ENCODE measurements at places on chromosomes 3 and 15.
A peak's percentile ranks its signal among the peaks of the same experiment; 100 is the strongest.

GRCh38 chr3:191003742-191004141 is 141.2 kb upstream of the GMNC start:
- no peak for DNase-seq

DNA sequence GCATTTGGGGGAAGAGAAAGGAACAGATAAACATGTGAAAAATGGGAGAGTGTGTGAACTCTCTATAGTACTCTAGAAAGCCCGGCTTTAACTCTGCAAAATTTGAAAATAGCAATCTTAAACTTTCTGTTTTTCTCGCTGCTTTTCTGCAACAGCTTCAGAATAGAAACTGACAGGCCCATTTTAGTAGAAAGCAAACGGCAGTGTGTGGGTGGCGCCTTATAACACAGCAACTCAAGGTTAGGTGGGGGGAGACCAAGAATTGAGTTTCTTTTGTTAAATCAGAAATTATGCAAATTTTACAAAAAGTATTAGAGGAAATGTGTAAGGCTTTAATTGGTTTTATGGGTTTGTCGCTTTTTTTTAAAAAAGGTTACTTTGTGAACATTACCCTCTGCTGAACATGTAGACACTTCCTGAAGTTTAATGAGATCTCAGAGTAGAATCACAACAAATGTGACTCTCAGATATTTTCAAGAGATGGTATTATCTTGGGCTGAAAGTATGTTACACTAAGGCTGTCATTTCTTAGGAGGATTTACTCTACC is 107.0 kb downstream of the PTPRG start:
- no peak for DNase-seq

- no peak for DNase-seq
Measured at GRCh38 chr3:111861391-111861790, 2.3 kb downstream of the PHLDB2 start.

DNA sequence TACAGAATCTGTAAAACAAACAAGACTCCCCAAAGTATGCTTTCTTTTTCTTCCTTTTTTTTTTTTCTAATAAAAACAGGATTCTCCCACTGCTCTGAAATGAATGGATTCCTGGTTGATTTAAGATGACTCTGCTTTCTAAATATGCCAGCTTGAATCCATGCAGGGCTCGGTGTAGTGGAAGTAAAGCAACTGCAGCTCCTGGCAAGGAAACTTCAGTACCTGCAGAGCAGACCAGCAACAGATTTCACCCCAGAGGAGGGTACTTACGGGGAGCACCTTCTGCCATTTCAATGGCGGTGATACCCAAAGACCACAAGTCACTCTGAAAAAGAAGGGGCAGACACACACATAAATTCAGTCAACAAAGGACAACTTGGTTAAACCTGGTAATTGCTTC is 150.5 kb upstream of the SLC2A2 start:
- no peak for DNase-seq

GRCh38 chr3:155354658-155355057 is 61.2 kb upstream of the STRIT1 start:
- no peak for DNase-seq

GRCh38 chr3:171049861-171050444 is 23.4 kb upstream of the SLC2A2 start:
- peak; percentile 75 for DNase-seq

GRCh38 chr15:51751697-51752683 is 593 bp downstream of the TMOD2 start:
- no peak for DNase-seq

GRCh38 chr15:90294601-90295269 is 29.3 kb downstream of the NGRN start:
- DNase-seq: no peak

- DNase-seq: peak; percentile 61
Measured at GRCh38 chr3:105806359-105806758, 62.5 kb downstream of the CBLB start.

DNA sequence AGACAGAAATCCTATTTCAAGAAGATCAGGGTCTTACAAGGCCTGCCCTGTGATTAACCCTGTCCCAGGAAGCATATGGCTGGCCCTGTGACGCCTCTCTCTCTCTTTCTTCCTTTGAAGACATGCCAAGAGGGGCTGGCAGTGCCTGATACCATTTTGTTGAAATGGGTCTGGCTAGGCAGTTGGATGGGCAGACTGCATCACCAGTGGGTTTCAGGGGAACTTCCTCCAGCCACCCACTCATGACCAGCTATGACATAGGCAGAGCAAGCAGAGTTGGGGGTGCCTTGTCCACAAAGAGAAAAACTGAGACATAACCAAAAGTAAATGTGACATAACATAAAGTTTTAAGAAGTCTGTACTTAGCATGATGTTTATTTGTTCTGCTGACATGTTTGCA is 31.4 kb upstream of the MANF start:
- DNase-seq: no peak

- no peak for DNase-seq
Measured at GRCh38 chr3:34742151-34742550, 897.2 kb upstream of the ARPP21 start.

DNA sequence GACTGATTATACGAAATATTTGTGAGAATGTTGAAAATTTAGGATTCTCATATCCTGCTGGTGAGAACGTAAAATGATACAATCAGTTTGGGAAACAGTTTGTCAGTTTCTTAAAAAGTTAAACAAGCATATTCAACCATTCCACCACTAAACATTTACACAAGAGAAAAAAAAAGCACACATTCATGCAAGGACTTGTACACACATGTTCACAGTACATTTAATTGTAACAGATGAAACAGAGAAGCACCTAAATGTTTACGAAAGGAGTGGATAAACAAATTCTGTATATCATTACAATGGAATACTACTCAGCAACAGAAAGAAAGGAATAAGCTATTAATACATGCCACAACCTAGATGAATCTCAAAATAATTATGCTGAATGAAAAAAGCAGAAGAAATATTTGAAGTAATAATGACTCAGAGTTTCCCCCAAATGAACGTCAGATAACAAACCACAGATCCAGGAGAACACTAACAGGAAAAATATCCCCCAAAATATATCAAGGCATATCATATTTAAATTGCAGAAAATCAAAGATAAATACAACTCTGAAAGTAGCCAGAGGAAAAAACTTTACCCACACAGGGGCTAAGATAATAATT is 14.3 kb downstream of the ANKRD28 start:
- DNase-seq: no peak

- no peak for DNase-seq
Measured at GRCh38 chr3:50470658-50471057, 32.8 kb downstream of the CACNA2D2 start.

DNA sequence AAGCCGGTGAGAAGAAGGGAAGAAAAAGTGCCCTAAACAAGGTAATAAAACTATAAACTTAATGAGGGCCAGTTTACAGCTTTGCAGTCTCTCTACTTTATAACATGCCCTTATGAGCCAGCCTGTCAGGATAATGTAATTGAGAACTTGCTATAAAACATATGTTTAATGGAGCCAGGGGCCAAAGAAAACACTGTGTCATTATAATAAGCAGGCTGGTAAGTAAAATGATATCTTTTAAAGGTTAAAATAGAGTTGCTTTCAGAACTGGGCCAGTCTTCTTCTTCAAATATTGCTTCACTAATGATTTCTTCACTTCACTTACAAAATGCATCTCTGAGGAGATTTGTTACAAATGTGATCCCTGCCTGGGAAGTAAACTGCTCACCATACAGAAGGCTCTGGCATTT is 192.5 kb downstream of the SHOX2 start:
- DNase-seq: no peak

DNA sequence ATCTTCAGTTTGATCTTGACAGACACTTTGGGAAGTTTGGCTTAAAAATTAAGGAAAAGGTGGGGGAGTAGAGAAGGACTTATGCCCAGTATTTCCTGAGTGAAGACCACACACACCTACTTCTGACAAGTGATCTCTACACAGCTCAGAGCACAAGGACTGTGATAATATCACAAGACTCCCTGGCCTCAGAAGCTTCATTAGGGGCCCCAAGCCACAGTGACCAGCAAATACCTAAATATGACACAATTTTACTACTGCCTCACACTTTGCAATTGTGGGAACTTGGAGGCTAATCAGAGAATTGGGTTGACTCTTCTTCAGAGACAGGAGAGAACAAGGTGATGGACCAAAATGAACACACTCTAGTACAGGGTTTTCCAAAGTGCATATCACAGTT is 2.6 kb downstream of the ILDR1 start:
- no peak for DNase-seq

DNA sequence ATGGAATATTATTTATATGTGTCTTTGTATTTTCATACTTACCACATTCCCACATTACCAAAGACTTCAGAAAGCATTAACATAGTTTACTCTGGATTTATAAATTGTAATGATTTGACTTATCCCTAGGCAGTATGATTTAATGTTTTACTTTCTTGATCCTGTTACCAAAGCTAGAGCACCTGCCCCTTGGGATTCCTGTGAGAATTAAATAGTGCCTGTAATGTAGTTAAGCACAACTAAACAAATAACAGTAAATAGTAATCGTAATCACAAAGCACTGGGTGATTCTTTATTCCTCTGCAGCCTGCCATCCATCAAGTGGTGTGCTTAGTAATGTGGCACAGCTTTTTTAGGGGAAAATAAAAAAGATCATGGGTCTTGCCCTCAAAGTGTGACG is 39.1 kb downstream of the ATP2C1 start:
- no peak for DNase-seq

- peak; percentile 61 for DNase-seq
Measured at GRCh38 chr3:46395766-46396530, 10.9 kb downstream of the CCR5AS start.

DNA sequence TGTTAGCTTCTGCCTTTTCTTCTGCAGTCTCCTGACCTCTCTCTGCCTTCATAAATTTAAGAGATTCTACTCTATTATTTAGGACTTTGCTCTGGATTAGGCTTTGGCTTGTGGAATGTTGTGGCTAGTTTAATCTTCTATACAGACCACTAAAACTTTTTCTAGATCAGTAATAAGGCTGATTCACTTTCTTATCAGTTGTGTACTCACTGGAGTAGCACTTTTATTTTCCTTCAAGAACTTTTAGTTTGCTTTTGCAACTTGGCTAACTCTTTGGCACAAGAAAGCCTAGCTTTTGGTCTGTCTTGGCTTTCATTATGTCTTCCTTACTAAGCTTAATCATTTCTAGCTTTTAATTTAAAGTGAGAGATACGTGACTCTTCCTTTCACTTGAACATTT is 265.5 kb upstream of the TBC1D5 start:
- DNase-seq: peak; percentile 9

GRCh38 chr3:168615493-168616020 is 519.8 kb upstream of the GOLIM4 start:
- no peak for DNase-seq

DNA sequence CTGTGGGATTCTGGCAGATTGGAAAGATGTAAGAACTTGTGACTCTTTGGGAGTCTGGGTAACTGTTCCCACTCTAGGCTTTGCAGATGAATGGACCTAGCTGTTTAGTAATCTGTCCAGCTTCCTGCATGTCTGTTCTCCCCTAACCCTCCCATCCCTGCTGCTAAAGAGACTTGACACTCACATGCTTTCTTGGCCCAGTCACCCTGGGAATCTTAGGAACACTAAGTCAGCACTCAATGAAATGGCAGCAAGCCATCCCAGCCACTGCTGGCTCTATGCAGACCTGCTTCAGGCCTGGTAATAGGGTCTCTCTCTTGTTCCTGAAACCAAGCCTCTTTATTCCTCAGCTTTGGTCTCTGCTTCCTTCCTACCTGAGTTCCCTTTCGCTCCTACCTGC is 63.7 kb upstream of the THSD4 start:
- no peak for DNase-seq

GRCh38 chr3:134114726-134115125 is 85.0 kb upstream of the SLCO2A1 start:
- DNase-seq: no peak

GRCh38 chr15:80828796-80829195 is 49.6 kb downstream of the CEMIP start:
- DNase-seq: no peak

- DNase-seq: no peak
Measured at GRCh38 chr3:47964740-47965139, 51.5 kb downstream of the MAP4 start.

- DNase-seq: no peak
Measured at GRCh38 chr3:31565288-31565687, 32.6 kb downstream of the STT3B start.

DNA sequence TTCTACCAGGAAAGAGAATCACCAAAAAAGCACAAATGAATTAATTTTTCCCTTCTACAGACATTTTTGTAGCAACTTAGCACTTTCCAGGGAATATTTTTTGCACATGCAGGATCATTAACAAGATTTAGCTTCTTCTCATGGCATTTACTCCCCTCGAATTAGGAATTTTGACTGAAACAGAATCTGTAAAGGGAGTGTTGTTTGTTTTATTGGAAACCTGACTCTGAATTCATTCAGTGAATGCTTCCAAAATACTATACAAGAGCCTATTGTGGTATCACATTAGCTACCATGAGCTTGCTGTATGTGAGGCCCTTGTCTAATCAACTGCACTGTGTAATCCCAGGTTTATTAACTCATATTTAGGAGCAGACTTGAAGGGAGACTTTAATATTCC is 130.4 kb upstream of the ATP10A start:
- DNase-seq: no peak

GRCh38 chr3:57025237-57025636 is 35.2 kb upstream of the SPATA12 start:
- no peak for DNase-seq

DNA sequence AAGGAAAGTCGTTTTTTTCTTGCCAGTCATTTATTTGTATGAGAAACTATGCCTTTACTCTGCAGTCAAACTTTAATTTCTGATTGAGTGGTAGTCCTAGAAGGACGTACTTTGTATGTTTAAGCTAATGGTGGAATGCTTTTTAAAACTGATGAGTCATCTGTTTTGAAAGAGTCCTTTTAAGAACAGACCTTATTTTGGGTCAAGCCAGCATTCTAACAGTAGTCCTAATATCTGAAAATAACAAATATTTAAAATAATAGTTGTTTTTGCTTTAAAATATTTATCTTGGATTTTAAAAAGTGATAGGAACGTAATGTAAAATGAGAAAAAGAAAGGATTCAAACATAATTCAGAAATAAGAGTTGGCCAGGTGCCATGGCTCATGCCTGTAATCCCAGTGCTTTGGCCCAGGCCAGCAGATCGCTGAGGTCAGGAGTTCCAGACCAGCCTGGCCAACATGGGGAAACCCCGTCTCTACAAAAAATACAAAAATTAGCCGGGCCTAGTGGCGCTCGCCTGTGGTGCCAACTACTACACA is 1.3 kb upstream of the LRRC58 start:
- peak; percentile 47 for DNase-seq

- DNase-seq: no peak
Measured at GRCh38 chr3:48678056-48678455, 7.7 kb downstream of the NCKIPSD start.
